ENCODE measurements at places on chromosomes 6 and 20. TPM values are rescaled to one million over a fixed set of nuclear protein-coding genes. Genes with fewer than 3 reads are reported as not detected.
A peak's percentile ranks its signal among the peaks of the same experiment; 100 is the strongest.

DNA sequence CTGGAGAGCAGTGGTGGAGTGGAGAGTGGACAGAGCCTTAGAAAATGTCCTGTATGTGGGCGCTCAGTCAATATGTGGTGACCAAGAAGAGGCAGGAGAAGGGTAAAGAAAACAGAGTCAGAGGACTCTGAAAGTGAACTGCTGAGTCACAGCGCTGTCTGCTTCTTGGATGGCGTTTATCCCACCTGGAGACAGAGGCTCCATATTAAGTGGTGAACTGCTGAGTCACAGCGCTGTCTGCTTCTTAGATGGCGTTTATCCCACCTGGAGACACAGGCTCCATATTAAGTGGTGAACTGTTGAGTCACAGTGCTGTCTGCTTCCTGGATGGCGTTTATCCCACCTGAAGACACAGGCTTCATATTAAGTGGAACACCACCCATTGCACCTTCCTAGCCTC is 119.3 kb upstream of the RALGAPA2 start:
- no peak for DNase-seq

- DNase-seq: no peak
These were observed 402.7 kb downstream of the CDKAL1 start for GRCh38 chr6:20936949-20937348.

DNA sequence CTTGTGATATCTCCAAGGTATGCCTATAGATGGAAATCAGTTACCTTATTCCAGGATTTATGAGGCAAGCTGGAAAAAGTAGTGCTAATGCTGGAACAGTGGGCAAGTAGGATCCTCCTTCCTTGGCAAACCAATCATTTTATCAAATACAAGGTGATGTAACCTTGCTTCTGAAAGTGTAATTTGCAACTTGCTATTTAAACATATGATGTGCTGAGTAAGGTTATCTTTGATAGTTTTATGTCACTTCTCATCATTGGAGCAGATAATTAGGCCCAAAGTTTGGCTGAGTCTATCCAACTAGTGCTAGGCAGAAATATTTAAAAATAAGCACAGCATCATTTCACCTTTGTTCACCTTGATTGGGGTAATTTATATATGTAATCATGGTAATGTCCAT is 3.4 kb upstream of the SHPRH start:
- DNase-seq: no peak

Gene GLP1R
- 0.81 TPM for total RNA-seq

GRCh38 chr6:32984622-32985389 is 16.4 kb downstream of the BRD2 start:
- DNase-seq: peak; percentile 98

All from activated CD8-positive, alpha-beta T cell treated with anti-CD3 and anti-CD28 coated beads for 36 hours (primary cell).